ENCODE measurements at places on chromosomes 7 and 10.

GRCh38 chr7:88226886-88227516, 7.2 kb upstream of the SRI start:
- no peak overlapping the region for H3K4me3 ChIP-seq
- peaks cover 19% of the 10 kb centered on the region for H3K27me3 ChIP-seq
- no peaks in the 10 kb centered on the region for H3K36me3 ChIP-seq
- H3K27ac ChIP-seq = no peak overlapping the region
- H3K4me1 ChIP-seq = peaks cover 4% of the 10 kb centered on the region

- H3K27ac ChIP-seq = no peak overlapping the region
- H3K36me3 ChIP-seq = peaks cover 3% of the 10 kb centered on the region
- no peak overlapping the region for H3K4me3 ChIP-seq
- H3K4me1 ChIP-seq = peaks cover 6% of the 10 kb centered on the region
- peaks cover 4% of the 10 kb centered on the region for H3K27me3 ChIP-seq
Observed at GRCh38 chr7:138030679-138031351, 28.9 kb upstream of the CREB3L2 start.

- peaks cover 2% of the 10 kb centered on the region for H3K4me1 ChIP-seq
- no peak for DNase-seq
- no peak overlapping the region for H3K4me3 ChIP-seq
- H3K36me3 ChIP-seq = no peaks in the 10 kb centered on the region
- no peaks in the 10 kb centered on the region for H3K27me3 ChIP-seq
Observed at GRCh38 chr10:46069771-46070463, 23.8 kb upstream of the MSMB start.

DNA sequence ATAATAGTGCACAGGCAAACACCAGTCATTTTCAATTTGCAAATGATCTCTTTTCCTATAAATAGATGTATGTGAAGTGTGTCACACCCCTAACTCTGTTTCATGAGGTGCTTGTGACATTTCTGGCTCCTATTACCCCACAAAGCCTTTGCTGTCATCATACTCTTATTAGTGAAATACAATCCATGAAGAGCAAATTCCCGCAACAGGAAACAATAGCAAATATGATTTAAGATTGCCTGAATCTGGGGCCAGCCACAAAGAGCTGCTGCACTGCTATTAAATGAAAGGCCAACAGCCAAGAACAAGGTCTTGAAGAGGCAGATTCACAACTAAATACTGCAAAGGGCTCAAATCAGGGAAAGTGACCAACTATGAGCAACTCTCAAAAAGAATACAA, 96.3 kb upstream of the CAV2 start:
- H3K4me1 ChIP-seq = no peaks in the 10 kb centered on the region
- H3K27ac ChIP-seq = no peak overlapping the region
- H3K4me3 ChIP-seq = no peak overlapping the region
- DNase-seq = no peak
- H3K36me3 ChIP-seq = no peaks in the 10 kb centered on the region

DNA sequence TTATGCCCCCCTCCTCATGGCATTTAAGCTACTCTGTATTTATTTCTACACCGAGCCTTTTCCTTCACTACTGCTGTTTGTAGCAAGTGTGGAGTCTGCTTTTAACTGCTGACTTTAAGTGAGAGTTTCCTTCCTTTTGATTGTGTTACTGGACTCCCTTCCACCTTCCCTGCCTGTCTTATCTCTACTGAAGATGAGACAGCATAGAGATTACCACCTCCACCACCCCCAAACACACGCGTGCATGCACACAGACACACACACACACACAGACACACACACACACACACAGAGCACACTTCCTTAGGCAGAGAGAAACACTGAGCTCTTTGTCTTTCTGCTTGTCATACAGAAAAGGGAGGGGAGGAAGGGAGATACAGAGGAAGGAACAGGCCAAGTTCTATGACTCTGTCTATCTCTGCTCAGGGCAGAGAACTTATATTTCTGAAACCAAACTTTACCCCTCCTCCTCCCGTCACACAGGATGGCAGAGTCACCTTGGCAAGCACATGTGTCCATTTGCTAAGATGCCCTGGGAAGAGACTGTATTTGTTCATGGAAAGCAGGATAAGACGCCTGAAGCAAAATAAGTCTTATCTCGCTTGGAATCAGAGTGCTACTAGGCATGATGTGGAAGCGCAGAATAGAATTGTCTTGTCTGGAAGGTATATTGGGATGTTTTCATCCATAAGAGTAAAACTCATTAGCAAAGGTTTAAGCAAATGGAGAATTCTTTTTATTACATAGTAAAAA, 81.8 kb upstream of the CAV2 start:
- H3K27me3 ChIP-seq = peaks cover 3% of the 10 kb centered on the region
- no peaks in the 10 kb centered on the region for H3K36me3 ChIP-seq
- H3K27ac ChIP-seq = no peak overlapping the region
- DNase-seq = no peak
- H3K4me3 ChIP-seq = no peak overlapping the region

GRCh38 chr10:14625765-14626525, 148.8 kb downstream of the FAM107B start:
- no peaks in the 10 kb centered on the region for H3K27me3 ChIP-seq
- peaks cover 4% of the 10 kb centered on the region for H3K4me1 ChIP-seq
- H3K36me3 ChIP-seq = no peaks in the 10 kb centered on the region

DNA sequence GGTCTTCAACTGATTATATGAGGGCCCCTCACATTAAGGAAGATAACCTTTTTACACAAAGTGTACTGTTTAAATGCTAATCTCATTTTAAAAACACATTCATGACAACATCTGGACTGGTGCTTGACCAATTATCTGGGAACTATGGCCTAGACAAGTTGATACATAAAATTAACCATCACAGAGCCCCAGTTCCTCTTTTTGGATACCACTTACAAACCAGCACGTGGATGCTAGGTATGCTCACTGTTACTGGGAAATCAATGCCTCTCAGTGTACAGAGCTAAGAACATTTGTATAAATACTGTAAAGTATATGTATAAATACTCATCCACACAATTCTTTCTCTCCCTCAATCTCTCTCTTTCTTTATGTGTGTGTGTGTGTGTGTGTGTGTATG, 1217.8 kb upstream of the LRRTM3 start:
- no peaks in the 10 kb centered on the region for H3K4me1 ChIP-seq
- H3K36me3 ChIP-seq = no peaks in the 10 kb centered on the region
- no peaks in the 10 kb centered on the region for H3K27me3 ChIP-seq
- H3K27ac ChIP-seq = no peak overlapping the region
- no peak overlapping the region for H3K4me3 ChIP-seq
- no peak for DNase-seq

- no peak for DNase-seq
- peaks cover 16% of the 10 kb centered on the region for H3K4me1 ChIP-seq
- H3K27me3 ChIP-seq = no peaks in the 10 kb centered on the region
- no peak overlapping the region for H3K4me3 ChIP-seq
Observed at GRCh38 chr7:87148332-87148955, 3.8 kb upstream of the DMTF1 start.

DNA sequence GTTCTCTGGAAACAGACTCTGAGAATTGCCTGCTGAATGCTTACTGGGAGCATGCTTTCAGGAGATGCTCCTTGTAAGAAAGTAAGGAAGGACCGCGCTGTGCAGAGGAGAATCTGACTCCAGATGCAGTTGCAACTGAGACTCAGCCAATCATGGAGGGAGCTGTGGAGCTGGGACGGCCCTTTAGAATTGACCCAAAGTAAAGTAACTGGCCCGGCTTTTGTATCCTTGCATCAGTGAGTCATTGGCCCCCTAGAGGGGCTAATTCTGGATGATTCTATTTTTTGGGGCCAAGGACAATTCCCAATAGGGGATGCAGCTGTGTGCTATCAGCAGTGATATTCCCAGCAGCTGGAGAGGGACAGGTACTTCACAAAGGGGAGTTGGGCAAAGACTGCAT, 170.4 kb downstream of the PTEN start:
- H3K27me3 ChIP-seq = no peaks in the 10 kb centered on the region
- H3K27ac ChIP-seq = no peak overlapping the region
- H3K4me3 ChIP-seq = no peak overlapping the region
- H3K4me1 ChIP-seq = peaks cover 11% of the 10 kb centered on the region
- DNase-seq = no peak
- H3K36me3 ChIP-seq = no peaks in the 10 kb centered on the region

GRCh38 chr10:113643183-113643582, 20.7 kb downstream of the NRAP start:
- no peak for DNase-seq
- H3K36me3 ChIP-seq = no peaks in the 10 kb centered on the region
- H3K27me3 ChIP-seq = peaks cover 43% of the 10 kb centered on the region
- H3K4me3 ChIP-seq = no peak overlapping the region
- H3K4me1 ChIP-seq = peaks cover 9% of the 10 kb centered on the region

DNA sequence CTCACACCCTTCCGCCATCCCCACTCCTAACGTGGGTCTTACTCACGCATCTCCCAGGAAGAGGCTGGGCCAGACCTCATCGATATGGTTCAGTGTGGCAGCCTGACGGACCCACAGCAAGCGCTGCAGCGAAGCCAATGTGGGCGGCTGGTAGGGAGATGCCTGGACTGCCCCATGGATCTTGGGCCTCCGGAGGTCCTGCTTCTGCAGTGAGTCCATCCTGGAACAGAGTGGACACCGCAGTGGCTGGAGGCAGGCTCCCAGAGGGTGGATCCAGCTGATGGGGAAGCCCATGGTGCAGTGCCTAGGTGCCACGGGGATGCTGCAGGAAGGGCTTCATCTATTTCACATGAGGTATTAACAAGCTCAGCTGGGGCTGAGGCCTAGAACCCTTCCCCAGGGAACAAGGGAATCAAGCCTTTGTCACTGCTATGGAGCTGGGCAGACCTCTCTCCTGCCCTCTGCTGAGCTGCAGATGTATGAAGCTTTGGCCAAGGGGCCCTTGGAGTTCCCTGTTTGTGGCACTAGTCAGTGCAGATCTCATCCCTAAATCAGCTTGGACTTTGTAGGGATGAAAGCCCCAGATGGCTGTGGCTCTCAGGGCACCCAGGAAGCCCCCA, 13.7 kb upstream of the SAMD8 start:
- H3K27me3 ChIP-seq = no peaks in the 10 kb centered on the region
- no peak for DNase-seq
- no peak overlapping the region for H3K27ac ChIP-seq
- H3K4me1 ChIP-seq = no peaks in the 10 kb centered on the region
- H3K36me3 ChIP-seq = no peaks in the 10 kb centered on the region

DNA sequence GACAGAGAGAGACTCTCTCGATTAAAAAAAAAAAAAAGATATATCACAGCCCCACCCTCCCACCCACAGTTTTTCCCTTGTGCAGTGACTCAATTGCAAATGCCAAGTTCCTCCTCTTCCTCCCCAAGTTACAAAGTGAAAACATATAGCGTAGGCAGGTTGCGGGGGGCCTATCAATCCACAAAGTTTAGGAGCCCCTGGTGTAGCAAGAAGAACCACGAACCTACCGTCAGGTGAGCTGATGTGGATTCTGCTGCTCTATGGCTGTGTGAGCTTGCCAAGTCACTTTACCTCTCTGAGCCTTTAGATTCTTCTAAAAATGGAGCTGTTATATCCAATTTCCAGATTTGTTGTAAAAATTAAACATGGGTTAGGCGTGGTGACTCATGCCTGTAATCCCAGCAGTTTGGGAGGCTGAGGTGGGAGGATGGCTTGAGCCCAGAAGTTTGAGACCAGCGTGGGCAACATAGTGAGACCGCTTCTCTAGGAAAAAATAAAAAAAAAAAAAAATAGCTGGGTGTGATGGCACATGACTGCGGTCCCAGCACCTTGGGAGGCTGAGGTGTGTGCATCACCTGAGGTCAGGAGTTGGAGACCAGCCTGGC, 8.2 kb upstream of the RHBDD2 start:
- H3K27me3 ChIP-seq = peaks cover 10% of the 10 kb centered on the region
- no peaks in the 10 kb centered on the region for H3K36me3 ChIP-seq
- peaks cover 42% of the 10 kb centered on the region for H3K4me1 ChIP-seq
- peak; percentile 42 for DNase-seq
- no peak overlapping the region for H3K4me3 ChIP-seq

GRCh38 chr7:89813081-89813480, 341.2 kb upstream of the STEAP1 start:
- H3K4me3 ChIP-seq = no peak overlapping the region
- H3K27ac ChIP-seq = no peak overlapping the region
- no peaks in the 10 kb centered on the region for H3K4me1 ChIP-seq
- no peak for DNase-seq

- peaks cover 3% of the 10 kb centered on the region for H3K36me3 ChIP-seq
- DNase-seq = no peak
- H3K4me3 ChIP-seq = no peak overlapping the region
- H3K27ac ChIP-seq = no peak overlapping the region
- H3K4me1 ChIP-seq = peaks cover 13% of the 10 kb centered on the region
Observed at GRCh38 chr7:137948083-137948844, 53.6 kb downstream of the CREB3L2 start.

DNA sequence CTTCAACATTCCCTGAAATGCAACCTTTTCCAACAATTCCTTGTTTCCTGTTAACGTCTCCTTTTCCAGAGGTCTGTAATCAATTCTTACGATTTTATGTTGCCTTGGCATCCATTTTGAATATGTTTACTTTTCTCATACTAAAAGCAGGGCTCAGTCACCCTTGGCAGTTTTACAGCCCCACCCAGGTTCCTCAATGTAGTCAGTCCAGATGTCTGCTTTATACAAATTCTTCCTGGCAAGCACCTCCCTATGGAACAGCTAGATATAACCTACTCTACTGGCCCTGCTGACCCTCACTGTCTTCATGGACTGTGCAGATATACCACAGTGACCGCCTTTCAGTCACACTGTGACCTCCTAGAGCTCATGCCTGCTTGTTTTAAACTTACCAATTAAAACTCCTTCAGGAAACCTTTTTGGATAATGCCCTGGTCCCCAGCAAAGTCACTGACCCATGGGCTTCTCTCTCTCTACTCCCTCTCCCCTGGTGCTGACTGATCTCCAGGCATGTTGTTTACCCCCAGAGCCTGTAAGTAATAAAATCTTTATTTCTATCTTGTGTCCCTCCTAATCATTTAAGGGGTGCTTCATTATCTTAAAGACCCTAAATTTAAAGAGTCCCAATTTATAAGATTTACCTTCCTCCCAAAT, 147.1 kb upstream of the STEAP1 start:
- no peak for DNase-seq
- H3K27me3 ChIP-seq = peaks cover 1% of the 10 kb centered on the region
- no peaks in the 10 kb centered on the region for H3K4me1 ChIP-seq

DNA sequence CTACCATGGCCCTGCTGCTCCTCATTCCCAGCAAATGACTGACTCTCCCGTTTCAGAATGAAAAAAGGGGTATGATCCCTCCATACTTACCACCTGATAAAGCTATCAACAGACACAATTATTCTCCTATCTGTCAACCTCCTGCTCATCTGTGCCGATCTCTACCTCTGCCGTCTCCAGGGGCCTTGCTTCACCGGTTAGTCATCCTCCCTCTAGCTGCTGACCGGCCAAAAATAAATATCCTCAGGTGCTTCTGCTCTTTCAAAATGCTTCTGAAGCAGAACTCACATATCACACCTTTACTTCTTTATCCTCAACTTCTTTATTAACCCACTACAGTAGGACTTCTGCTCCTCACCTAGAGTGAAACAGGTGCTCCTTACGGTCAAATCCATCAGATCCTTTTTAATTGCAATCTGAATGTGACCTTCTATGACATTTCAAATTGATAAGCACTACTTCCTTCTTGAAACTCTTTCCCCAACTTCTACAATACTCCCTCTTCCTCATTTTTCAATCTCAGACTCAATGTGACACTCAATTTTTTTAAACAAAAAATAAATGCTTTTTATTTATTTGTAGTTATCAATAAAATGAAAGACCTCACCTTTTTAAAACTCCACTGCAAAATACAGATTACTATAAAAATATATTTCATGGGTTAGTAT, 63.2 kb downstream of the LMBR1 start:
- H3K4me3 ChIP-seq = no peak overlapping the region
- H3K4me1 ChIP-seq = peaks cover 9% of the 10 kb centered on the region
- DNase-seq = no peak
- no peak overlapping the region for H3K27ac ChIP-seq
- peaks cover 10% of the 10 kb centered on the region for H3K36me3 ChIP-seq

- no peak overlapping the region for H3K27ac ChIP-seq
- no peaks in the 10 kb centered on the region for H3K4me1 ChIP-seq
- no peaks in the 10 kb centered on the region for H3K27me3 ChIP-seq
- no peaks in the 10 kb centered on the region for H3K36me3 ChIP-seq
Observed at GRCh38 chr10:95423164-95424005, 132.6 kb upstream of the PDLIM1 start.

All from activated naive CD8-positive, alpha-beta T cell treated with anti-CD3 and anti-CD28 coated beads, Interleukin-2, amount 50 U/mL, for 24 hours (primary cell).